Fibroblast of skin of right quadriceps (primary cell): ENCODE measurements at places on chromosomes 11 and 22.

GRCh38 chr11:128688896-128689546, 4.9 kb upstream of the FLI1 start:
- no peak for DNase-seq

DNA sequence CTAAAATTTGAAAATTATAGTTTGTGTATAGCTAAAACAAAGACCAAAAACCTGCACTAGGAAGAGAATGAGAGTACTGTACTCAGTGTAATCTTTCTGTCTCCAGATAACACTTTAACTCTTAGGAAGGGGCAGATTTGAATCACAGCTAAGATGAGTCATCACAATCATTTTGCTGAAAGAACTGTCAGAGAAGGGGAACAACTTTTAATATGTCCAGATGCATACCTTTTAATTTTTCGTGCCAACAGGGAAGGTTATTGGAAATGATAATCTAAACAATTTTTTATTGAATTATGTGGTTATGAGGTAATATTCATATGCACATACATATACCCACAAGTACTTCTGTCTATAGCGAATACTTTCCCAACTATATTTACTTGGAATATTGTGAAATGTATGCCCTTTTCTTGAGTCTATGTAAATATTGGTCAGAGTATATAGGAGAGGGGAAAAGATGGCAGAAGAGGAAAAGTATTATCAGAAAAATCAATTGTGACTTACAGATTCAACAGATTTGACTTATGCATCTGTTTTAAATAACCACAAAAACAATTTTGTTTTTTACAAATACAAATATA, 51.1 kb upstream of the MUC15 start:
- peak; percentile 47 for DNase-seq

DNA sequence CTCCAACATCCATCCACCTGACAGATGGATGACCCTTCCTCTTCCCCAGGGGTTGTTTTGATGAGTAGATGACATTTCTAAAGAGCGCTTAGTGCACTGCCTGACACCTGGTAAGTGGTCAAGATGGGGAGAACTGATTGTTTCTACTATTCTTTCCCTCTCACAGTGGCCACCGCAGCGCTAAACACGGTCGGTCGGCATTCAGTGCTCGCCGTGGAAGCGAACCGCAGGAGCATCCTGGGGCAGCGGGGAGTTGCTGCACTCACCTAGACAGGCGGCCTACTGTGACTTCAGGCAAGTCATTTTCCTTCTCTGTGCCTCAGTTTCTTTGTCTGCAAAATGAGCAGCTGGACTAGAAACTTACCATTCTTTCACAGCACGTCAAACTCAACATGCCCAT, 5.0 kb upstream of the BEST1 start:
- no peak for DNase-seq

GRCh38 chr22:26981541-26981940, 324.2 kb downstream of the MIAT start:
- peak; percentile 58 for DNase-seq

- no peak for DNase-seq
Observed at GRCh38 chr11:12110714-12111548, 541 bp downstream of the MICAL2 start.

- DNase-seq: no peak
Observed at GRCh38 chr22:36493690-36494110, 12.3 kb upstream of the TXN2 start.

DNA sequence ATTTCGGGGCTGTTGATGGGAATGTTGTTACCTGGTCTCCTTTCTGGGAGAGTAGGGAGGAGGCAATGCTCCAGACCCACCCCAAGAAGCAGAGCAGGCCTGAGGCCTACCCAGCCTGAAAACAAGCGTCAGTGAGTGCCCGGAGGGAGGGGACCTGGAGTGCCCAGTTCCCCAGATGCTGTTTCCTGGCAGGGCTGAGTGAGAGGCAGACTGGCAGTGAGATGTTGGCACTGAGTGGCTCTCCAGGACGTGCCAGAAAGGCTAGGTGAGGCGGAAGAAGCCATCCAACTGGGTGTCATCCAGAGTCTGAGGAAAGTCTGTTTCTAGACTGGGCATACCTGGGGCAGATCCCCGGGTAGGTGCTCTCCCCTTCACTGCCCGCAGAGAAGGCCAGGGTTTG, 1.3 kb downstream of the POU2F3 start:
- no peak for DNase-seq

DNA sequence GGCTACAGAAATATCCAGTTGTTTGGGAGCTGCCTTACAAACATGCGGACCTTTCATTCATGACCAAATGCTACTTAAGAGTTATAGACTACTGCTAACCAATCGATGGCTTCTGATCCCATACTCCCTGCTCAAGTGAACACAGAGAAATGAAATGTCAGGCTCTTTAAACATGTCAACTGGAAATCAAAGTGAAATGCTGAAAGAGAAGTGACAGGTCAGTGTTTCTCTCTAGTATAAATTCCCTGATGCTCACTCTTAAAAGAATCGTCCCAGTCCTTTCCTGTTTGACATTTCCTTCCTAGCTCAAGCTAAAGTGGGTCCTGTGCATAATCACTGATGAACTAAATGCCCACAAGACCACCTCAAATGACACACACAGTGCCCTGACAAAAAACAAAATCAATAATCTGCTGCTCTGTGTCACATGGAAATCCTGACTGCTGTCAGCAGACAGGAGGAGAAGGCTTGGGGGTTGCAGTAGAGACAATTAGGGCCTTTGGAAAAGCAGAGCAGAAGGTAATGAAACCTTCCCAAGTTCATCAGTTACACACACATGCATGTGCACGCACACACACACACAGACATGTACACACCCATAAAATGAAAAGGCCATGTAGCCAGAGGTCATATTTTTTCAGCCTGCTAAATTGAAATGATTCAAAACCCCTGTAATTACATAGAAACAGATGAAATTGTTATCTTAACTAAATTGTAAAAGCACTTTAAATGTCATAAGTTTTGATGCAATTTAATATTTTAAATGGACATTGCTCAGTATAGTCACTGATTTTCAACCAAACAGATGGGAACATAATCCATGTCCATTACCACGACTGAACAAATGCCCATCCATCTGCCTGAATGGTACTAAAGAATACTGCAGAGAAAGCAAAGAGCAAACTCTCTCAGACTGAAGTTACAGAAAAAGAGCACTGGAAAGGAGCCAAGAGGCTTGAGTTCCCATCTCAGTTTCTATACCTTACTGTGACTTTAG, 330.7 kb downstream of the TTC28 start:
- DNase-seq: no peak

- DNase-seq: no peak
Observed at GRCh38 chr11:20226933-20227332, 66.7 kb upstream of the DBX1 start.

DNA sequence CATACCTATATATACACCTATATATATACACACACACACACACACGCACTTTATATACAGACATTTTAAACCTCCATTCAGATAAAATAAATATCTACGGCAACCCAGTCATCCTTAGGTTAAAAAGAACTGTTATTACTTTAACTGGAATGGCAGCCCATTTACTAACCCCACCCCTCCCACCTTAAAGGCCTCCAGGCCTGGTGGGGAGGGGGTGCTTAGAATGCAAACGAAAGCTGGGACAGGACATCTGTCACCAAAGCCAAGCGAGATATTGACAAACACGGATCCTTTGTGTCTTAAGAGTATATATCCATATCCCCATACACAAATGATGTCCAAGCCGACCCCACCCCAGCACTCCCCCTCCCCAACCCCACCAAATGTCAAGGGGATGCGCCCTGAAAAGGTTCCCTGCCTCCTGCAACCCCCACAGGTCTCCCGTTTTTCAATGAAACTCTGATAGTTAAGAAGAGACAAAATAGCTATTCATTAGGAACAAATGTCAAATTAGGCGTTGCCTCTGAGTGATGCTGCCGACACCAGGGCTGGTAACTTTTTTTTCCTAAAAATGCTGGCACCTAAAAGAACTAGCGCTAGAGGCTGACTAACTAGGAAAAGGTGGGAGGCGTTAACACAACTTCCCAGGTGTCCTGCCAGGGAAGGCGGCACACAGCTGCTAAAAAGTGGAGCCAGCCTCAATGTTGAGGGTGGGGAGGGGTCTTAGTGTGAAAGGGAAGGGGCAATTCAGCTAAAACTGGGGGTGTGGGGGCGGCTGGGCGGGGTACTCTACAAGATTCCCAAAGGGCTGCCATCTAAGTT, 5.6 kb downstream of the MN1 start:
- no peak for DNase-seq

GRCh38 chr11:114285599-114285998, 10.6 kb upstream of the NNMT start:
- peak; percentile 89 for DNase-seq

GRCh38 chr22:49767355-49768062, 60.2 kb downstream of the BRD1 start:
- DNase-seq: peak; percentile 40

- DNase-seq: no peak
Observed at GRCh38 chr11:128533472-128533871, 53.9 kb downstream of the ETS1 start.

GRCh38 chr22:29427176-29427760, 11.1 kb upstream of the RFPL1 start:
- peak; percentile 8 for DNase-seq

DNA sequence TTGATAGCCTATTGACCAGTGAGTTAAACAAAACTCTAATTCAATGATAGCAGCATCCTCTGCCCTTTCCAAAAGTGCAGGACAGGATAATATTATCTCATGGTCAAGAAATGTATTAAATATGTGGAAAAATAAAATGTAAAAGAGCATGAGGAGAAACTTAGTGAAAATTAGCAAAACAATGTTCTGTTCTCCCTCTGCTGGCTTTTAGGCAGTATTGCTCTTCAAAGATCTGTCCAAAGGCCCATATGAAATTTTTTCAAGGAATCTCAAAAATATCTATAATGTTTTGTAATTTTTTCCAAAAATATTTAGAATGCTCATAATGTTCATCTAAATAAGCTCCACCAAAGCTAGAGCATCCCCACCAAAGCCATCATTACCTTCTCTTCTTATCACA, 8.3 kb upstream of the ARL14EP start:
- DNase-seq: no peak

DNA sequence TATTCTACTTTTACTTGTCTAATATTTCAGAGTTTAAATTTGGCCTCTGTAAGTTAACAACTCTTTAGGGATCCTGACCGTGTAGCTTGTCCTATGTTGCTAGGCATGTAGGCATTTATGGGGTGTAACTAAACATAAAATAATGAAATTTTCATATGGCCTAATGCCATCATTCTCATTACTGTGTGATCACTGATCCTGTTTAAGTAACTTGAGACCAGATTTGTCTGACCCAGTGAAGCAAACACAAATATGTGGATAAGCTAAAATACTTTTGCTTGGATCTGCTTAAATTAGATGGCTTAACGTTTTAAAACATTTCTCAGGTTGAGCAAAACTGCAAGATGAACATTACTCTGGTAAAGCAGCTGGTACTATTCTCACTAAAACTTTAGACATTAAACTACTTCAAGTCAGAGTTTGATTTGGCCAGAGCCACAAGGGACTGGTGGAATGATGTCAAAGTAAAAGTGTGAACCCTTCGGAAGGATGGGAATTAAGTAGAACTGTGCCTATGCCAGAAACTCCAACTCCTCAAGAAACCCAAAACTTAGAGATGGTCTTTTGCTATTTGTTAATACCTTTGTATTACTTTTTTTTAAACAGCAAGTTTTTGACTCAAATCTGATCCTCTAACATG, 12.5 kb downstream of the QSER1 start:
- peak; percentile 3 for DNase-seq

DNA sequence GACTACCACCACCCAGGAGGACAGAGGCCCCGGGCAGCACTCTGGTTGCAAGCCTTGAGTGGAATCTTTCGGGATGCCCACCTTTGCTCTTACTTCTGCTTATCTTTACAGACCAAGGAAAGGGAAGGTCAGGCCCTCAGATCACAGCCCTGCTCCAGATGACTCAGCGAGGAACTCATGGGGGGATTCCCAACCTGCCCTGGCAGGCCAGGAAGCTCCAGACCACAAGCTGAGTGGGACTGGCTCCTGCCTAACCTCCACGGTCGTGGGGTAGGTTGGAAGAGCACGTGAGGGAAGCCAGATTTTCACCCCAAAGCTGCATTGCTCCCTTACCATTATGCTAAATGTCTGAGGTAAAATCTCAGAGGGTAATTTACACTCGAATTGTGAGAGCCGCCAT, 11.8 kb downstream of the TBC1D10A start:
- no peak for DNase-seq

GRCh38 chr11:122874991-122875390, 7.6 kb upstream of the JHY start:
- DNase-seq: no peak

DNA sequence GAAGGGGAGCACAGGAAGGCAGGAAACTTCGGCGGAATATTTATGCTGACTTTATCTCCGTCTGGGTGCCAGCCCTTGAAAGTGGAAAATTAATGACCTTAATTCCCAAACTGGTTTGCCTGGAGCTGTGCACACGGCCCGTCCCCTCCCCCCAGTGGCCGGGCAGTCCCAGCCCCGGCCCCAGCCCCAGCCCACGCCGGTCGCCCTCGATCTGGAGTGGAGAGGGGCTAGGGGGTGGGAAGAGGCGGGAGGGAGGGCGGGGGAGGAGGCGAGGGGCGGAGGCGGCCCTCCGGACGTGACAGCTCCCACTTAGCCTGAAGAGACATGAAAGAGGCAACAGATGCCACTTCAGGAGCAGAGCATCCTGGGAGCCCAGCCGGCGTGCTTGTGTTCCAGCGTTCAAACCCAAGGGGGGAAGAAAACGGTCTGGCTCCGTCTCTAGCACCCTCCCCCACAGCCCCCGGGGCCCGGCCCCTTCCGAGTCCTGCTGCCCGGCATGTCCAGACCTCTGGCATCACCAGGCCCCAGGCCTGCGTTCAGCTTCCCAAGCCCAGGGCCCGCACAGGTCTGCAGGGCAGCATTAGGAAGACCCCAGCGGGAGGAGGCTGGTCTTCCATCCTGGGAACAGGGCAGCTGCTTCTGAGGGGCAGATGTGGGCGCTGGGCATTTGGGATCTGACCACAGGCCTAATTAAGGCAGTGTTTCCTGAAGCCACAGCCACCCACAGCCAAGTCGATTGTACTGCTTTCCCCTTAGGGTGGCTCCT, 20.0 kb upstream of the LMO1 start:
- no peak for DNase-seq

DNA sequence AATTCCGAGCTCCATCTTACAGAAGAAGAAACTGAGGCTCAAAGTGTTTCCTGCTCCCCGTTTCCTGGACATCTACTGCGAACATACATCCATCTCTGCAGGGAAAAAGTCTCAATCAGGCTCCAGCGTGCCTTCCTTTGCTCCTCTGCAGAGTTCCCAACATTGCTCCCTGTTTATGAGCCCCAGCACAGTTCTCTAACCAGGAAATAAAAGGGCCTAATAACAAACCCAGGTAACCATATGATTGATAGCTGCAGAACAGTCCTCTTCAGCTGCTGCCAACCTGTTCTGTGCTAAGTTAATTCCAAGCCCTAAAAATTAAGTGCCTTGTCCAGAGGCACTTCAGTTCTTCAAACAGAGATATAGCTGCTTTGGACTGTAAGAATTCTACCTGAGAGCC, 104.9 kb upstream of the ASPHD2 start:
- DNase-seq: no peak

GRCh38 chr11:9956483-9956882, 292.6 kb downstream of the SWAP70 start:
- no peak for DNase-seq
